AG09319 (cell line): ENCODE measurements at places on chromosomes 3 and 15.

DNA sequence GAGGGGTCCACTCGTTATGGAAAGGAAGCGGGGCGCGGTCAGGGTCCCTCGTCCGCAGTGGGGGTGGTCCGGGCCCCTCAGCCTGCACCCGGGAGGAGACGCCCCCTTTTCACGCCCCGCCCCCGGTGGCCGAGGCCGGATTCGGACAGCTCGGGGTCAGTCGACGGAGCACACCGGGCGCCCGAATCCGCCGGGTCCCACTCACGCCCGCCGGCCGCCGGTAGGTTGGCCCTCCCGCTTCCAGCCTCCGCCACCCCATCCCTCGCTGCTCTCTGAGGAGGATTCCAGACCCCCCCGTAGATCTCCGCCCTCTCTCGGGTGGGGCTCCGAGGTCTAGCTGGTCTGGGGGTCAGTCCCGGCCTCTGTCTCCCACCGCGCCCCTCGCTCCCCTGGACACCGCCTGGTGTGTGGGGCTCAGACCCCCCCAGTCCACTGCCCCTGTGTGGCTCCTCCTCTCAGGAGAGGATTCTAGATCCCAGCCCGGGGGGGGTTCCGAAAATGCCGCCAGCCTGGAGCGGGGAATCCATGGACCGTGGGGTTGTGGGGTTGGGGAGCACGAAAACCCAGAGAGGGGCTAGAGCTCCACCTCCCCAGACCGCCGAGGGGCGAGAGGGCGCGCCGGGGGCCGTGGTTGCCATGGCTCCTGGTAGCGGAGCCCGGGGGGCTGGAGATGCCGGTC is 725 bp downstream of the CHL1 start:
- DNase-seq: no peak

- no peak for DNase-seq
These were observed 208.4 kb upstream of the NANOGP8 start for GRCh38 chr15:35293353-35294130.

GRCh38 chr3:128432971-128433836 is 33.5 kb downstream of the DNAJB8 start:
- DNase-seq: no peak

DNA sequence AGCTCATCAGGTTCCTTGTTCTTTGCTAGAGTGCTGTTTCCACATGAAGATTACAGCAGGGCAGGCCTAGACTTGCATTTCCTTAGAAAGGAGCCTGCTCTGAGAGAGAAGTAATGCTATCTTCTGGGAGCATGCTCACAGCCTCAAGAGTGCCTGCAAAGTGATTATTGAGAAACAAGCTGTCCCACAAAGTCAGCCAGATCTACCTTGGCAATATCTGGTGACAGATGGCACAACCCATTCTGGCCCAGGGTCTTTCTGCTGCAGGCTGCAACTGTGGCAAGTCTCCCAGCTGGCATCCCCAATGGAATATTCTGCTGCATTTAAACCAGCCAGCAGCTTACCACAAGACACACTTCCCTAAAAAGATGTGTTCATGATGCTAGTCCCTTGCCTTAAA is 29.3 kb downstream of the MTMR10 start:
- no peak for DNase-seq

GRCh38 chr15:43524254-43524845 is 6.9 kb downstream of the MAP1A start:
- no peak for DNase-seq

GRCh38 chr3:127637546-127637945 is 8.6 kb downstream of the PODXL2 start:
- no peak for DNase-seq

- DNase-seq: peak; percentile 75
These were observed 114.7 kb upstream of the ALDH1A3 start for GRCh38 chr15:100764778-100765466.

DNA sequence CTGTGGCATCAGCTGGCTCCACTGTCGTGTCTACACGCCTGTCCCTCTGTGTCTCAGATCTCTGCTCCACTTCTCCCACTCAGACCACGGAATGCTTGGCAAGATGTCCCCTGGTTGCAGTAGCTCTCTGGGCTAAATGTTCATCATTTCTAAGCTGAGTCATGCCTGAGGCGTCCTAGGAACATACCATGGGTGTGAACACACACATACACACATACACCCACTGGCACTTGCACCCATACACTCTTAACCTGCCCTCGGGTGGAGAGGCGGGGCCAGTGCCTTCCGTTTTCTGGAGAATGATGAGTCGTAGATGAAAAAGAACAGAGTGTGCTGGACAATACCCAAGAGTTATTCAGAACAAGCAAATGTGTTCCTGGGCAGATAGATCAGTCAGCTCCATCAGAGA is 72.4 kb downstream of the SENP2 start:
- DNase-seq: peak; percentile 85

GRCh38 chr15:40942878-40943277 is 10.4 kb upstream of the CHAC1 start:
- DNase-seq: no peak

DNA sequence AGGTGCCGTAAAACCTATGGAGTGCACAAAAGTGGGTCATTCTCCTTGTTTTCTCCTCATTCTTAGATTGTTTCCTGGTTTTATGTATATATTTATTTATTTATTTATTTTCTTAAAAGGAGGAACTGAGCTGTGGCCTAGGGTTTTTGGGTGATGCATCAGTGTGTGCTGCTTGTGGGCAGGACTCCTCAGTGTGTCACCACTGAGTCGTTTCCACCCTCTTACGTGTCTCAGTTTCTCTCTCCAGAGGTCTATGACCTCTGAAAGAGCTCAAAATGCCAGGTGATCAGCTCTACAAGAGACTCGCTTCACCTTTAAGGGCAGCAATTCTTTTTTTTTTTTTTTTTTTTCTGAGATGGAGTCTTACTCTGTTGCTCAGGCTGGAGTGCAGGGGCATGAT is 72.9 kb downstream of the CD200 start:
- DNase-seq: no peak

- no peak for DNase-seq
These were observed 32.1 kb upstream of the XCR1 start for GRCh38 chr3:46059432-46059831.

DNA sequence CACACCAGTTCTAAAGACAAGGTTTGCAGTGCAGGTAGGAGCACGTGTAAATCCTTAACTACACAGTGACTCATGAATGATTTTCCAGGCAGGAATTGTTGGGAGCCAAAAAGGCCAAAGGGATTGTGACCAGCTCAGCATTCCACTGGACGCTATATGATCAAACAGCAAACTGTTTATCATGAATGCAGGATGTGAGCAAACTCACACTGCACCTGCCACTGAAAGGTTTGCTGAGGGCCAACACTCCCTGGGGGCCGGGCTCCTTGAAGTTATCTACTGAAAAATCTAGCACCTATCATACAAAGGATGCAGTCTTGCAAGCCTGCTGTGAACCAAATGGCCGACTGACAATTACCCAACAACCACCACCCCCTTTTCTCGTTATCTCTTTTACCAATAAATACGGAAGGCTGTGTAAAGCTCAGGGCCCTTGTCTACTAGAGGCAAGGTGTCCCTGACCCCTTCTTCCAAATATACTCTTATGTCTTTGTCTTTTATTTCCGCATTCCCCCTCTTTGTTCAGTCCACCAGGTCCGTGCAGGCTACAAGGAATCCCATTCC is 11.5 kb upstream of the DNASE1L3 start:
- DNase-seq: no peak

DNA sequence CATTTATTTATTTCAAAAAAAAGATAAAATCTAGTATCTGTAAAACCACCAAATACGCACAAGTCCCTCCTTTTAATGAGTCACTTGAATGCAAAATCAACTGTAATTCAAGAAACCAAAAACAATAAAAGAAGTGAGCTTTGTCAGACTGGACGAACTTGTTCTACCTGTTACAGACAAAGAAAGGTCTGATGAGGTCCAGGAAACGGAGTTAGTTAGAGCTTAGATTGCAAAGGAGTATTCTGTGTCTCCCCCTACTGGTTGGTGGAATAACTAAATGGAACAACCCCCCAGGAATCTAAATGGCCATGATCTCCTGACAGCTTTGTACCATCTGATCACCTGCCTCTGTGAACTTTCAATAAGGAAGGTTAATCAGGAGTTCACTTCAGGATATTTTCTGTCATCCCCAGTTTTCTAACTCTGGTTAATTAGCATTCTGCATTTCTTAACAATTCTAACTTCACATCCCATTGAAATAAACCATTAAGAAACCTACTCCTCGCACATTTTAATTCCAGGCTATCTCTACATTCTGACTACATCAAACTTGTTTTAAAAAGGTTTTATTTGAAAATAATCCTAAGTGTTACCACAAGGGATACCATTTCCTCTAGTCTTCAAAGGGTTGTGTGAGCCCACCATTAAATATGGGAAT is 333.0 kb upstream of the SATB1 start:
- DNase-seq: no peak

GRCh38 chr3:129576514-129577352 is 29.7 kb downstream of the PLXND1 start:
- DNase-seq: no peak

GRCh38 chr3:194301730-194302129 is 49.4 kb downstream of the CPN2 start:
- DNase-seq: no peak

GRCh38 chr15:40163657-40164416 is 3.0 kb downstream of the BUB1B start:
- DNase-seq: no peak

DNA sequence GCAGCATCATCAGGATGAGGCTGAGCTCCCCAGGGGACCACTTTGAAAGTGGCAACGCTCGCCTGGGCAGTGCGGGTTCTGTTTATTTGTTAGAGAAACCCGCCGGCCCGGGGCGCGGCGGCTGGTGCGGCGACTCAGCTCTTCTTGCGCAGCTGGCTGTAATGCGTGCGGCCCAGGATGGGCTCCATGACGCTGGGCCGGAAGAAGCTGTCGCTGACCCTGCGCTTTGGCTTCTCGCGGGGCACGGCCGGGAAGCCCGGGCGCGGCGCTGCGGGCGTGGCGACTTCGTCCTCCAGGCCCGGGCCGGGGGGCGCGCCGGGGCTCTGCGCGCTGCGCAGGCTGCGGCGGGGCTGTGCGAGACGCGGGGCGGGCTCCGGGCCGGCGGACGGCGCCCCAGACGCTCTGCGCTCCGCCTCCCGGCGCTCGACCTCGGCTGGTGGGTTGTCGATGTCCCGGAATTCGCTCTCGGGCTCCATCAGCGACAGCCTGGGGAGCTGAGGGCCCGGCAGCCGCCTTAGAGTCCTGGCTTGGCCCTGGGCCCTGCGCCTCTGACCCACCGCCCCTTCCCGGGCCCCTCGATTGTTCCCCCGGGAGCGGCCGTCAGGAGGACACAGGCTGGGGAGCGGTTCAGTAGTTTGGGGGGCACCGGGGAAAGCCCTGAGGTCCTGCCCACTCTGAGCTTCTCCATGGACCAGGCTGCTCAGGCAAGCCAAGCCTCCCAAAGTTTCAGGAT is 10.3 kb upstream of the KIF7 start:
- DNase-seq: no peak

GRCh38 chr3:147356145-147356908 is 50.0 kb downstream of the ZIC4 start:
- no peak for DNase-seq
